ENCODE measurements at places on chromosomes 16 and 17.

DNA sequence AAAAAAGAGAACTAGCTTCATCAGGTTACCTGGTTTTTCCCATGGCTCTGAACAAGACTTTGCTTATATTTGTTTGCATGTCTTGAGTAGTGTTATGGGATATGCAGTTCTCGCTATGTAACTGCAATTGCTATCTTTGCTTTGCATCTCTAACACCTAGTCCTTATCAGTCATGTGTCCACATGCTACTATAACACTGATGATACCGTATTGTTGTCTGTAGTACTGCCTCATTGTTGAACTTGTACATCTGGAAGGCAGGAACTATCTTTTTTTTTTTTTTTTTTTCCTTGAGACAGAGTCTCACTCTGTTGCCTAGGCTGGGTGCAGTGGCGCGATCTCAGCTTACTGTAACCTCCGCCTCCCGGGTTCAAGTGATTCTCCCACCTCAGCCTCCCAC, 2.5 kb downstream of the PSME3 start:
- no peak for DNase-seq

DNA sequence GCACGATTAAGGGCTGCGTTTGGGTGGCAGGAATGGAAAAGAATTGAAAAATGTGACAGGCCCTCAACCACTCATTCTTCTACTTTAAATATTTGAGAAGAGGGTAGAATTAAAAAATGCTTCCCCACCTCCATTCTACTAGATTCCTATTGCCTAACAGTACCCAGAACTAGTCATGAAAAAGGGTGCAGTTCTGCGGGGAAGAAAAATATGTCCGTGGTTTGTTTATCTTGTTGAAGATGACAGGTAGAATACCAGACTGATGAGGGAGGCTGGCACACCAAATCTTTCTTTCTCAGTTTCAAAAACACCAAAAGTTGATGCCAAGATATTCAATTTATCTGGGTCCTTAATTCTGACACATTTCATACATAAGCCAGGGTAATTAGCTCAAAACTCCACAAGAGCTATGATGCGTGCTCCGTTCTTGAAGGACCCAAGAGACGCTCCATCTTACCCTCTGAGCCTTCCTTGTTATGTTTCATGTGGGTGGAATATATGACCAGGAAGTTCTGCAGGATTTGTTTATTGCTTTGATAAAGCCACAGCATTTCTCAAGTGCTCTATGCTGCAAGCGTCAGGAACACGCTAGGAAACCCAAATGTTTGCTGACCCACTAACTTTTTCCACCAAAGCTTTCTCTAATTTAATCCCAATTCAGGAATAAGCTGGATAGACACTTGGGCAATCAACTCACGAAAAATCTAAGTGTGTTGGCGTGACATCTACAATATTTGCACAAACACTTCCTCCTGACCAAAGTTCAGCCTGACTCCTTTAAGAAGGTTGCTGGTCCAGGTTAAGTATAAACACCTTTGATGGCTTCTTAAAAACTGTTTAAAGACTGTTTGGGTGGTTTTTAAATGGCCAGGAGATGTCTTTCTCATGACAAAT, 20.6 kb upstream of the GAN start:
- no peak for DNase-seq

DNA sequence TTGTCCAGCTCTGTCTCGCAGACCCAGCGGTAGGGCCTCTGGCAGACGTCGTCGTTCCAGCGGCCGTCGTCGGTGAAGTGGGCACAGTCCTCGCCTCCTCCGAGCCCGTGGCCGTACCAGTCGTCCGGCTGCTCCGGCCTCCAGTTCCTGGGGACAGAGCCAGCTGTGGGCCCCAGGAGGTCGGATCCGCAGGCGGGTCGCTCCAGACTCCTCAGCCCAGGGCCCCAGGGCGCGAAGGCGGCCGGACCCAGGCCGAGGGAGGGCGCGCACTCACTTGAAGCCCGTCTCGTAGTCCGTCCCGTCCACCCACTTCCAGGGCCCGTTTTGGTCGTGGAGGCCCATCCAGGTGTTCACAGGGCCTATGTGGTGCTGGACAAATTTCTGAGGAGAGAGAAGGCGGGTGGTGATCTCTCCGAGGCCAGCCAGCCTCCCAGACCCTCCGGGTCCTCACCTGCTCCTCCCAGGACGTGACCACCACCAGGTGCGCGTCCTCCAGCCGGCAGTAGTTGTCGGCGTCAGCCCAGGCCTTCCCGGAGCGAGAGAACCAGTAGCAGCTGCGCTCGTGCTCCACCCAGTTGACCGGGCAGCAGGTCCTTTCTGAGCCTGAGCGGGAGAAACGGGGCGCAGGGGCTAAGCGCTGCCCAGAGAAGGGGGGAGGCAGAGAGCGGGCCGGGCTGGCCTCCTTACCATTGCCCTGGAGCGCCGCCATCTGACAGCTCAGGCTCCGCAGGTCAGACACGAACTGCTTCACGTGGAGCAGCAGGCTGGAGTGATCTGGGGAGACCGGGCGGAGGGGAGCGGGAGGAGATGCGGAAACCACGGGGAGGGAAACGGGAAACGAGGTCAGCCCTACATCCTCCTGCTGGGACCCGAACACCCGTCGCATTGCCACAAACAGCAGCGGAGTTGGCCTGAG, 5.2 kb downstream of the ASGR1 start:
- no peak for DNase-seq

DNA sequence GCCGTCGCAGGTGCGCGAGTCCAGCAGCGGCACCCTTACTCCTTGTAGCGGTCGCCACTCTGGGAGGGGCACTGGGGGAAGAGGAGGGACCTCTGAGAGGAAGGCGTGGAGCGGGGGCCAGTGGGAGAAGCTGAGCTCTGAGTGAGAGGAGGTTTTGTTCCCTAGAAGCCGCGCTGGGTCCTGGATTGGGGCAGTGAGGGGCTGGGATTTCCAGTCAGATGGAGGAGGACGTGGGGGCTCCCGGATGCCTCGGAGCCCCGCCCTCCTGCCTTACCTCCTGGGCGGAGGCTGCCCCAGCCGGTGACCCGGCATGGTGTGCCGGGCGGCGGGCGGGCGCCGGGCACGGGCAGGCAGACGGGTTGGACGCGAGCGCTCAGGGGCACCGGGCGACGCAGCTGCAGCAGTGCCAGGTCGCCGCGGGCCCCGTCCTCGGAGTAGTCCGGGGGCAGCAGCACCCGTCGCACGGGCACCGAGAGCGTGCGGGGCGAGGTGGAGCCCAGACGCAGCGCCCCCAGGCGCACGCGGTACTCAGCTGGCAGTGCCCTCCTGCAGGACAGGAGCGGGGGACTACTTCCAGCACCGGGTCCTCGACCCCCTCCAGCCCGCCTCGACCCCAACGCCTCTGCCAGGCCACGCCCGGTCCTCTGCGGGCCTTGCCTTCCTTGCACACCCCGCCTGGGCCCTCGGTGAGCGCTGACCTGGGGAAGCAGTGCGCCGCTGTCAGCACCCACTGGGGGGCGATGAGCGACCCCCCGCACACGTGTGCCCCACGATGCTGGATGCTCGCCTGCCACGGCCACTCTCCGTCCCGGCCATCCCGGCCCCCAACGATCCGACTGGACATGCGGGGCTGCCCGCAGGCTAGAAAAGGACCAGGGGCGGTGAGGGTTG, 2.0 kb downstream of the PRSS33 start:
- DNase-seq: no peak

GRCh38 chr16:79037521-79038373, 562.8 kb downstream of the MAF start:
- DNase-seq: no peak

DNA sequence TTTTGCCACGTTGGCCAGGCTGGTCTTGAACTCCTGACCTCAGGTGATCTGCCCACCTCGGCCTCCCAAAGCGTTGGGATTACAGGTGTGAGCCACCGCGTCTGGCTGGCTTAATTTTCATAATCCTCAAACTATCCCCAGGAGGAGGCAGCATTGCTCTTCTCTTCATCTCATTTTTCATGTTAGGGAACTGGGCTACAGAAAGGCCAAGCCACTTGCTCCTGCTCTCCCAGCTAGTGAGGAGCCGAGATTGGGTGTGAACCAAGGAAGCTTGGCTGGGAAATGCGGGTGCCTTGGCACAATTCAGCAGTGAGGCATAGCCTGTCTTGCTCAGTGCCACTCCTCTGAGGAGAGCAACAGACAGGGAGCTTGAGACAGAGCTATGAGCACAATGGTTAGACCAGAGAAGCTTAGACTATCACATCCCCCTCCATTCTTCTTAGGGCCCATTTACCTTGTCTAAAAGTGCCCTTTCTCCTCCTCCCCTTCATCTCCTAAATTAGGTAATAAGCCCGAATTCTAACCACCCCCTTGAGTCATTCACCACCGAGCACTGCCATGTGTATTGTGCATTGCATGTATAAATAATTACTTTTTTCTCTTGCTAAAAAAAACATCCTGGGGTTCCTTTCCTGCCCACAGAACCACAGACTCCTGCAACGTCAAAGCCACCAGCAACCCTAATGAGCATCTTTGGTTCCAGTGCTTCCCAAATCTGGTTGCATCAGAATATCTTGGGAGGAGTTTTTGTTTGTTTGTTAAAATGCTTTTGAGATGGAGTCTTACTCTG, 20.0 kb upstream of the KIF19 start:
- DNase-seq: no peak

DNA sequence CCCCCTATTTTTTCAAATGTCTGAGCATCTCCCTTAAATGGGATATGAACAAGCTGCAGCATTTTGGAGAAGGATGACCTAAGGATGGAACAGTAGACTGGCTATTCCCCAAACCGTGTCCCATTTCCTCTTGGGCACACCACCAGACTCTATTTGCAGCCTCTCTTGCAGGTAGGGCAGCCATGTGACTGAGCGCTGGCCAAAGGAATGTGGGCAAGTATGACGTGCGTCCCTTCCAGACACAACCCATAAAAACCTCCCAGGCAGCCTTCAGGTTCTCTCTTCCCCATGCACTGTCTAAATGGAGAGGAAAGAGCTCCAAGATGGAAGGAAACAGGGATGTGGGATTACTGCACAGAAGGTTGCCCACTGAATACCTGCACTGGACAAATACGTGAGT, 149.7 kb downstream of the CCT6B start:
- no peak for DNase-seq

- DNase-seq: no peak
These were observed 1.1 kb downstream of the MLYCD start for GRCh38 chr16:83899978-83900377.

DNA sequence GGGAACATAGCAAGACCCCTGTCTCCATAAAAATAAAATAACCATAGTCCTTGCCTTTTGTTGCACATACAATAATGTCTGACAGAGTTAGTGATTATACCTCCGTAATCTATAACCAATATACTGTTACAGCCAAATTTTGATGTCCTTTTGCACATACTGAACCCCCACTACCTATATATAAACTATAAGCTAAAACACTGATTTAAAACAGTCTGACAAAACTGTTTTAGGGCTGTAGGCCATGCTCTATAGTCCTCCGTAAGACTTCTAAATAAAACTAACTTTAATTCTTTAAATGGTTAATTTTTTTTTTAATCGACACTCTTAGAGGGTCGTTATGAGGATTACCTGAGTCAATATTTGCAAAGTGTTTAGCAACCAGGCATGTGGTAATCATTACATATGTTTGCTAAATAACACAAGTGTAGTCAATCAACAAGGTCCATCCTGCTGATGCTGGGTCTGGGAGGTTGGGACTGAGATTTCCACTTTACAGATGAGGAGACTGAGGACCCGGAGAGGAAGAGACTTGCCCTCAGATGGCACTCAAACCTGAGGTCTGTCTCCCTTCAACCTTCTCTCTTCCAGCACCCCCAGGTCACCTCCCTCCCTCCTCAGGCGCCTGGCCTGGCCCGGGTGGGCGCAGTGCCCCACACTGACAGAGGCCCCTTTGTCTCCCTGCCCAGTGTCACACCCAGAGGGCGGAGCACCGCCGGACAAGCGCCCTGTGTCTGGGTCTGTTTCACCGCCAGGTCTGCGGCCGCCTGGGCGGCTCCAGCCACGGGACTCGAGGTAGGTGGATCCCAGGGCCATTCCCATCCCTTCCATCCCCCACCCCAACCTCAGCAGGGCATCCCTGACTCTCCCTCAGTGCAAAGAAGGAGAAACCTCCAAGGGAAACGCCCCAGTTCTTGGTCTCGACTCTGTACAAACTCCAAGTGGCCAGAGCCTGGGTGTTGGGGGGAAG, 10.3 kb downstream of the ZNF385C start:
- no peak for DNase-seq

- no peak for DNase-seq
These were observed 17.4 kb upstream of the PHOSPHO1 start for GRCh38 chr17:49247944-49248343.

DNA sequence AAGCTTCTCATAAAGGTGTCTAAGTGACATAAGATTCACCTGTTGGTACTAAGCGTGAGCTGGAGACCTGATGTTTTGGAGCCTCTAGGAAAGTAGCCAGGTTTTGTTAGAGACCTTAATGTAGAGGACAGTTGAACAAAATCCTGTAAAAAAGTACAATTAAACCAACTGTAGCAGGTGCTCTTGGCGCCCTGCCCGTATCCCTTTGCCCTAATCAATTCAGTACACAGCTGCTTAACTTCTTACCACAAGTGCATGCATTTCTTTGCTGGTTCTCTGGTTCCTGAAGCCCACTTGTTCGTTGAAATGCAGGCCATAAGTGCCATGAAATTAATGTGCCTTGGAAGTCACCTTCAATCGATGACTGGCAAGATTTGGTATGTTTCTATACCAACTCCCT, 24.4 kb downstream of the GLP2R start:
- DNase-seq: no peak

DNA sequence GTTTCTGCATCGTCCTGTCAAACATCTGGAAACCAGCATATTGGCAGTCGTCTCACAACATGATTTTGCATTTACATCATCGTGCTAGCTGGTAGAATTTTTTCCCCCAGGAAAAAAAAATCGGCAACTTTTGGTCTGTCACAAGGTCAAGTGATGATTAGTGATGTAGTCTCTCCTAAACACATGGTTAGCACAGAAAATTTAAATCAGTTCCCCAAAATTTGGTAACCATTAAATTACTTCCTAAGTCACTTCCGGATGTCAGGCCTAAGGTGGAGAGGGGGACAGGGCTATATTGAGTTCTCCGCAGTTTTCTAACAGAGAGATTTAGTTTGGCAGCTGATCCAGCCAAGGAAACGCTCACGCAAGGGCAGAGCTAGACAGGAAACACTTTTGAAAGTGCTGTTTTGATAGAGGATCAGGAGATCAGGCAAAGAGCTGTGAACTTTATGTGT, 271.0 kb upstream of the TBX2 start:
- DNase-seq: peak; percentile 49

Measured in AG08395 (cell line).